SW480 (cell line): ENCODE measurements at places on chromosomes 4 and X.

GRCh38 chrX:42140320-42140719, 217.0 kb upstream of the CASK start:
- no peak for DNase-seq

GRCh38 chrX:115940888-115941332, 229.6 kb upstream of the AGTR2 start:
- no peak for DNase-seq

DNA sequence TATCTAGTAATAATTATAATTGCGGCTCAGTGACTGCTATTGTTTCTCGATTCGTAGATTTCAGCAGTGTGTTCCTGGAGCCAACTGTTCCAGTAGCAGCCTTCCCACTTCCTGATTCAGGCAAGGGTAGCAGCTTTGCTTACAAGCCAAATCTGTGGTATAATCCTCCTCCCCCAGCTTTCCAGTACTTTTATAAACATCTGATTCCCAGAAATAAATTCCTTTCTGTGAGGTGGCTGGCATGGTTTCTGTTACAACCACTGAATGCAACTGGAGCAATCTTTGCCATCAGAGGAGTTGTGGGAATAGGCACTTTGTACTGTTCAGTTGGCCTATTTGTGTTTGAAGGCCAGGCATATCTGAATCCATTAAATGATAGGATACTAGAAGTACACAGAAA, 80.0 kb downstream of the GLRA3 start:
- DNase-seq: no peak

- no peak for DNase-seq
Observed at GRCh38 chr4:11228530-11228929, 200.2 kb downstream of the HS3ST1 start.

DNA sequence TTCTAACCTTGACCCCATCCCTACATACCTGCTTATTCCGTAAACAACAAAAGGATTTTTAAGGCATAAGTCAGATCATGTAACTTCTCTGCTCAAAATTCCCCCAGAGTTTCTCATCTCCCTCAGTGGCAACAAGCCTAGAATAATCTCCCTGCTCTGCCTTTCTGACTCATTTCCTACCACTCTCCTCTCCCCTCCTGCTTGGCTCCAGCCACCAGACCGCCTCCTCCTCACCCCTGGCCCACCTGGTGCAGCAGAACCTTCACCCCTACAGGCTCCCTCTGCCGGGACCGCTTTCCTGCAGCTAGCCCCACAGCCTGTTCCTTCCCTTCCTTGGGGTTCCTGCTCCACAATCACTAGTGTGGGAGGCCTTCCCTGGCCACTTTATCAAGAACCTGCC, 32.1 kb downstream of the TSPAN5 start:
- peak; percentile 42 for DNase-seq

GRCh38 chr4:182898479-182898799, 18.7 kb downstream of the DCTD start:
- DNase-seq: no peak

DNA sequence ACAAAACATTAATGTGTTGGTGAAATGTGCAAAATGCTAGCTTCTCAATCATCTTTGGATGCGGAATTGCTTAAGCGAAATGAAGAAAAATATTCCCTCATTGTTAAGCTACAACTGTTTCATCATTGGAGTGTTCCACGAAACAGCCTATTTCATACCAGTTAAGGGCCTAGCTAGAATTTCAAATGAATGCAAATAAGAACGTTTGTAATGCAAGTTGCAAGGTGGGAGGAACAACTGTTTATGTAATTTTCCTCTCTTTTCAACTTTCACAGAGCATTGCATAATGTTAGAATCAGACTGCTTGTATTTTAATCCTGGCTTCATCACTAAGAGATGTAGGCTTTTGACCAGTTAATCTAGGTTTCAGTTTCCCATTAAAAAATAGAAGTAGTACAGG, 480.1 kb downstream of the IL1RAPL1 start:
- no peak for DNase-seq
